ENCODE measurements at places on chromosomes 11 and 22. TPM values are rescaled to one million over a fixed set of nuclear protein-coding genes. Genes with fewer than 3 reads are reported as not detected.

GRCh38 chr11:60345489-60345888 lies 18.4 kb downstream of the MS4A6E start:
- H3K36me3 ChIP-seq: no peaks in the 10 kb centered on the region
- no peaks in the 10 kb centered on the region for H3K4me1 ChIP-seq
- H3K27ac ChIP-seq: no peak overlapping the region
- H3K27me3 ChIP-seq: no peaks in the 10 kb centered on the region
- DNase-seq: no peak

- H3K4me1 ChIP-seq: peaks cover 9% of the 10 kb centered on the region
- no peak overlapping the region for H3K27ac ChIP-seq
- H3K27me3 ChIP-seq: no peaks in the 10 kb centered on the region
- H3K4me3 ChIP-seq: no peak overlapping the region
- H3K36me3 ChIP-seq: no peaks in the 10 kb centered on the region
Observed at GRCh38 chr11:118631142-118631909, 23.9 kb downstream of the PHLDB1 start.

GRCh38 chr11:64445651-64446050 lies 86.7 kb downstream of the RPS6KA4 start:
- peaks cover 12% of the 10 kb centered on the region for H3K4me1 ChIP-seq
- no peak overlapping the region for H3K4me3 ChIP-seq
- H3K36me3 ChIP-seq: no peaks in the 10 kb centered on the region
- H3K27ac ChIP-seq: no peak overlapping the region
- H3K27me3 ChIP-seq: no peaks in the 10 kb centered on the region
- DNase-seq: no peak

DNA sequence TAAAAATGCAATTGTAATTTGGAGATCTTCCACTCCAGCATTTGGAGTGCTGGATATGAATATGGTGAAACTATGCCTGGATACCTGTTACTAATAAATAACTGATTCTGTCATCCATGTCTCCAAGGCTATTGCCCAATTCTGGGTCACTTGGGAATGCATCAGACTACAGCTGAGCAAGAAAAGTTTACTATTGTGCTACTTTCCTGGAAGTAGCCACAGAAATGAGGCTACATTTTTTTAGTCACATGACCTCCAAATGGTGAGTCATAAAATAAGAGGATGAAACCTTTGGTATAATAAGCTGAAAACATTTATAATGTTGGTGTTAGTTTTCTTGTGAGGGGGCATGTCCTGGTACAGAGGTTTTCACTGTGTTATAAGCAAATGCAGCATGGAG lies 44.4 kb downstream of the DCDC1 start:
- H3K36me3 ChIP-seq: no peaks in the 10 kb centered on the region
- no peak for DNase-seq

DNA sequence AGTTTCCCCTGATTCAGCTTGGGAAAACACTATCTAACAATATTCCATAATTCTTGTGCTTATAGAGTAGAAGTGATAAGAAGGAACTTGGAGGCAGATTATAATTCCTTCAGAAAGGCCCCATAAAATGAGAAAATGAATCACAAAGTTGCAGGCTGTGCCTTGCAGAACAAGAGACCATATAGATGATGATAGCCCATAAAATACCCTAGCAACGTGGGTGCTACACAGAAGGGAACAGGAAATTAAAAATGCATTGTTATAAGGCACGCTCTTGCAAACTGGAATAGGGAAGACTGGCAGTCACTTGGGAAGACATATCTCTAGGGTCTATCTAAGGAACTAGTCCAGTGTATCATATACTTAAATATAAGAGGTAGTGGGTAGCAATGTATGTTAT lies 67.6 kb downstream of the KIF18A start:
- no peaks in the 10 kb centered on the region for H3K4me1 ChIP-seq
- H3K27ac ChIP-seq: no peak overlapping the region
- no peaks in the 10 kb centered on the region for H3K36me3 ChIP-seq

DNA sequence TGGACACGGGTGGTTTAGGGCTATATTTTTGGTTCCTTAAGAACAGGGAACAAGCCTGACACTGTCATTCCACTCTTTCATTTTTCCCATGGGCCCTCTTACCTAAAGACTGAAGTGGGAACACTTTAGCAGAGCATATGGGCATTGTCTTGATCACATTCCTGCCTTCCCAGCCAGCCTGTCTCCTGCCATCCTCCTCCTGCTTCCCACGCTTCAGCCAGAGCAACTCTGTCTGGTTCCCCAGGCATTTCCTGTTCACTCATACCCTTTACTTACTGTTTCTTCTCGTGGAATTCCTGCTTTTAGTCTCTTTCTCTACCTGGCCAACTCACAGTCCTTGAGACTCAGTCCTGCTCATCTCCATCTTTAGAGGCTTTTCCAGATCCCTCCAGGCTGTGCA lies 22.8 kb downstream of the MRPL16 start:
- peaks cover 2% of the 10 kb centered on the region for H3K4me1 ChIP-seq
- no peak overlapping the region for H3K27ac ChIP-seq
- DNase-seq: no peak
- H3K36me3 ChIP-seq: no peaks in the 10 kb centered on the region
- no peaks in the 10 kb centered on the region for H3K27me3 ChIP-seq

GRCh38 chr11:75240311-75241035 lies at the start of gene TPBGL:
Gene TPBGL (plus strand): TSS chr11:75240774. CDS start chr11:75241050, 276 bp downstream.
- H3K27me3 ChIP-seq: peaks cover 2% of the 10 kb centered on the region
- peaks cover 4% of the 10 kb centered on the region for H3K4me1 ChIP-seq
- DNase-seq: no peak
- no peak within 1 kb of the TSS for H3K27ac ChIP-seq
- H3K36me3 ChIP-seq: no peaks in the 10 kb centered on the region

NXPE2 gene
- total RNA-seq: 0.62 TPM

- H3K27me3 ChIP-seq: peaks cover 21% of the 10 kb centered on the region
- no peaks in the 10 kb centered on the region for H3K4me1 ChIP-seq
- H3K4me3 ChIP-seq: no peak overlapping the region
Observed at GRCh38 chr11:17738151-17738973, 3.8 kb downstream of the KCNC1 start.

FAM181B gene
- total RNA-seq: 2.0 TPM

GRCh38 chr11:57499413-57499982 lies 16.0 kb downstream of the SLC43A1 start:
- H3K36me3 ChIP-seq: no peaks in the 10 kb centered on the region
- H3K4me3 ChIP-seq: peak overlapping the region; percentile 13
- no peaks in the 10 kb centered on the region for H3K27me3 ChIP-seq
- peak; percentile 94 for DNase-seq
- peaks cover 14% of the 10 kb centered on the region for H3K4me1 ChIP-seq

DNA sequence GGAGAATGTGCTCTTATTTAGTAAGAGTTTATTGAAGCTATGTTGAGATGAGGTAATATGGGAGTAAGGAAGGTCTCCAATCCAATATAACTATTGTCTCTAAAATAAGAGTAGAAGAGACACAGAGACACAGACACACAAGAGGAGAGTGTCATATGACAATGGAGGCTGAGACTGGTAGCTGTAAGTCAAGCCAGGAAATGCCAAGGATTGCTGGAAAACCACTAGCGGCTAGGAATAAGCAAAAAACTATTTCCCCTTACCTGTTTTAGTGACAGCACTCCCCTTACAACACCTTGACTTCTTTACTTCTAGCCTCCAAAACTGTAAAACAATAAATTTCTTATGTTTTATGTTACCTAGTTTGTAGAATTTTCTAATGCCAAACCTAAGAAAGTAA lies 1652.8 kb downstream of the LRRC4C start:
- H3K4me3 ChIP-seq: no peak overlapping the region
- H3K4me1 ChIP-seq: no peaks in the 10 kb centered on the region
- no peak overlapping the region for H3K27ac ChIP-seq

DNA sequence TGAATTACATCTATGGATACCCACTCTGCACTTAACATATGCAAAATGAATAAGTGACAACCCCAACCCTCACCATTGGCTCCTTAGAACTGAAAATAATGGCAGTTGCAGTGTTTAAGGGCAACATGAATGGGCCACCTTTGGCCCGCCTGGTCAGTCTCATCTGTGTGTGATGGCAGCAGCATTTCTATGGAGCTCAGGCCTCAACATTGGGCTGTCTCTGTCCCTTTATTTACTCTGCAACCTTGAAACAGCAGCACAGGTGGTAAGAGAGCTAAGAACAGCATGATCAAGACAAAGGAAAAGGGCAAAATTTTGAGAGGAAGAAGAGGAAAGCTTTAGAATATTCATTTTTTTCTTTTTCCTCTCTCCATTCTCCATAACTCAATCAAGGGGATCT lies 38.3 kb upstream of the TMEM135 start:
- DNase-seq: no peak
- H3K4me1 ChIP-seq: peaks cover 8% of the 10 kb centered on the region
- no peak overlapping the region for H3K4me3 ChIP-seq
- no peaks in the 10 kb centered on the region for H3K36me3 ChIP-seq

- H3K36me3 ChIP-seq: no peaks in the 10 kb centered on the region
- H3K4me1 ChIP-seq: no peaks in the 10 kb centered on the region
- H3K27me3 ChIP-seq: no peaks in the 10 kb centered on the region
- no peak overlapping the region for H3K4me3 ChIP-seq
Observed at GRCh38 chr22:21762712-21763581, 27.4 kb upstream of the YPEL1 start.

ZDHHC5 gene
- 69.9 TPM for total RNA-seq

FJX1 gene
- total RNA-seq: 13.7 TPM

OR51A7 gene
- not detected for total RNA-seq

ADM gene
- total RNA-seq: 33.7 TPM

DNA sequence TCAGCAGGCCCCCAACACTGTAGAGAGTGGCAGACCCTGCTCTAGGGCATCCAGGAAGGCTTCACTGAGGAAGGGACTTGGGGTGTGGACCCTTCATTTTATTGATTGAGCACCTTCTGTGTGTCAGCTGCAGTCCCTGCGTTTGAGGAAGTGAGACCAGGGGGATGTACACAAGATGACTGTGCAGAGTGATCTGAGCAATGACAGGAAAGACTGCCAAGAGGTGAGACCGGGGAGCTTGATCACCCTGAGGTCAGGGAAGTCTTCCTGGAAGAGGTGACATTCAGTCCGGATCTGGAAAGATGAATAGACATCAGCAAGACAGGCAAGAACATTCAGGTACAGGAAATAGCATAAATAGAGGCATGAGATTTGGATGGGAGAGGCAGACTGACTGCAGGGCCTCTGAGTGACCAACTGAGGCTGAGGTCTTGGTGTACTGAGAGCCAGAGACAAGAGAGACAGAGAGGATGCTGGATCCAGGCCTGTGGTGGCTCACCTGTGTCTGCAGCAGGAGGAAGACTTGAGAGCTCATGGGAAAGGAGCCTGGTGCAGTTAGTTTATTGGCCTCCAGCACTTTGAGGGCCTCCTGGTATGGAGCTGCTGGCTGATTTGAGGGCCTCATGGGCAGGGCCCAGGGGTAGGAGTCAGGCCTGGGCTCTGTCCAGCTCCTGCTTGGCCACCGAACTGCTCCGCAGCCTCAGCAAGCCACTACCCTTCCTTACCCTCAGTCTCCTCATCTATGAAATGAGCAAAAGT lies 5.2 kb downstream of the DGAT2 start:
- H3K4me3 ChIP-seq: no peak overlapping the region
- H3K4me1 ChIP-seq: no peaks in the 10 kb centered on the region
- no peak overlapping the region for H3K27ac ChIP-seq
- no peaks in the 10 kb centered on the region for H3K27me3 ChIP-seq
- no peaks in the 10 kb centered on the region for H3K36me3 ChIP-seq
- DNase-seq: no peak

DNA sequence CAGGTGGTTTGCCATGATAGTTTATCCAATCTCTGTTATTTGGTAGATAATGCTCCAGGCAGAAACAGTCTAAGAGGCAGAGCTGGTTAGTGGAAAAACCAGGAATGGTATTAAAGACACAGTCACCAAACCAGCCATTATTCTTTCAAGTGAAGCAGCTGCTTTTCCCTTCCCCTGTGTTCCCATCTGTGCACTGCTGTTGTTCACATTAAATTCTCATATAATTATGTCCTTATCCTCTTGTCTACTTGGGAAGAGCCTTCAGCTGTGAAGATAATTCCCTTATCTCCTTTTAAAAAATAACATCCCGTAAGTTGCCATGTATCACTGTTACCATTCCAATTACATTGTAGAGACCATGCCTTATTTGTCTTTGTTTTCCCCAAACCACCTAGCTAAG lies 5.2 kb upstream of the TBCEL start:
- DNase-seq: no peak
- H3K4me3 ChIP-seq: no peak overlapping the region
- no peaks in the 10 kb centered on the region for H3K36me3 ChIP-seq
- H3K4me1 ChIP-seq: no peaks in the 10 kb centered on the region
- H3K27ac ChIP-seq: no peak overlapping the region

DERL3 gene
- total RNA-seq: not detected

OR10A4 gene
- not detected for total RNA-seq

DNA sequence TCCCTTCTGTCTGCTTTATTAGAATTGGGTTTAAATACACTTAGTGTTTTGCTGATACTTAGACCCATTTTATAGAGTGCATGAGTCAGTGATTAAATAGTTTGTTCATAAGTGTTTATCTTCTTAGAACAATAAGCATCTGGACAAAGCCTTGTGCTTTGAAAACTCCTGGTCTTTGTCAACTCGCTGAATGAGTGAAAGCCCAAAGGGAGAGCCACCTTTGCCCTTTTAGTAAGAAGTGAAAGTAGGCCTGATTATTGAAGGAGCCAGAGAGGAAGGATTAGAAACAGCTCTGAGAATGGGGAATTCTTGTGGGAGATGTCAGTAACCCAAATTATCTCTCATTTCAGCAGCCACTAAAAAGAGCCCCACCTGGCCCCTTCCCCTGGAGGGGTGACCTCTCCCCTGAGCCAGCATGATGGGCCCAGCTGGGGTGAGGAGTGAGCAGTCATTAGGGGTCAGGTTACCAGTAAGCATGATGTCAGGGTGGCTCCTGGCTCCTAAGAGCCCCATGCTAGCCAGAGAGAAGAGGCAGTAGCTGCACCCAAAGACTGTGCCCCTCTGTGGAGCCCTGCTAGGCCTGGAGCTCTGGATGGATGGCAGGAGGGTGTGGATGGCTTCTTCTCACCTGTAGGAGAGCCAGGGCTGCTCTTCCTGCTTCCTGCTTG lies 125.1 kb upstream of the E2F8 start:
- no peaks in the 10 kb centered on the region for H3K27me3 ChIP-seq
- H3K36me3 ChIP-seq: no peaks in the 10 kb centered on the region
- no peak for DNase-seq
- H3K4me3 ChIP-seq: no peak overlapping the region
- peak overlapping the region; percentile 13 for H3K27ac ChIP-seq
- H3K4me1 ChIP-seq: no peaks in the 10 kb centered on the region

DNA sequence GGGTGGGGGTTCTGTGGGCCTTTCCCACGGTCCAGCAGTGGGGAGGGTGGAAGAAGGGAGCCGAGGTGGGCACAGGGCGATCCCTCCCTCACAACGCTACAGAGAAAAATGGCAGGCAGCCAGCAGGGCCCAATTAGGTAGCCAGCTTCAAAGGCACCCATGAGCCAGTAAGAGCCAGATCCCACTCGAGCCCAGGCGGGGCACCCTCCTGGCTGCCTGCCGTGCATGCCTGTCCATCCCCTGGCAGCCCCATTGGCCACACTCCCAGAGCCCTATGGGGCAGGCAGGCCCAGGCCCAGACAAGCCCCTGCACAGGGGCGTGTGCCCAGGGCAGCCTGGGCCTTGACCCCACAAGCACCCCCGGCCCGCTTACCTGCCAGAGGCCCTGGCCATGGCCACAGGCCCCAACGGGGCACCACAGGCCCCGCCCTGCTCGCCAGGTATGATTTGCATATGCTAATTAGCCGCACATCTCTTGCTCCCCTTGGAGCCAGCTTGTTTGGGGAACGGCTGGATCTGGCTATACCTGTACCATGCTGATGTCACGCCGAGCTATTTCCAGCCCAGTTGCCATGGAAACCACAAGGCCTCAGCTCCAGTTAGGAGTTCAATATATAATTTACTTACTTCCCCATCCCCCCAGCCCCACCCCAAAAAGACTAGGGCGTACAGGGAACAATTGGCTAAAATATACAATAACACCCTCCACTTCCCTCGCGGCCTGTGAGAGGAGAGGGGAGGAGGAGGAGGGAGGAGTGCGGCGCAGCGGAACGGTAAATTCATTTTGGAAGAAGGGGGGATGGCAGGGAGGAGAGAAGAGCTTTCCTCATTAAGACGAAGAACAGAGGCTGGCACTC lies 47.5 kb upstream of the TCF20 start:
- H3K4me1 ChIP-seq: peaks cover 8% of the 10 kb centered on the region
- no peaks in the 10 kb centered on the region for H3K27me3 ChIP-seq
- peak; percentile 73 for DNase-seq
- H3K27ac ChIP-seq: peak overlapping the region; percentile 48

Data from prostate gland (tissue), 2 donors.